ENCODE measurements at places on chromosomes 5 and 9.
A peak's percentile ranks its signal among the peaks of the same experiment; 100 is the strongest.

GRCh38 chr9:13900449-13900848, 413.5 kb downstream of the NFIB start:
- no peak for DNase-seq

DNA sequence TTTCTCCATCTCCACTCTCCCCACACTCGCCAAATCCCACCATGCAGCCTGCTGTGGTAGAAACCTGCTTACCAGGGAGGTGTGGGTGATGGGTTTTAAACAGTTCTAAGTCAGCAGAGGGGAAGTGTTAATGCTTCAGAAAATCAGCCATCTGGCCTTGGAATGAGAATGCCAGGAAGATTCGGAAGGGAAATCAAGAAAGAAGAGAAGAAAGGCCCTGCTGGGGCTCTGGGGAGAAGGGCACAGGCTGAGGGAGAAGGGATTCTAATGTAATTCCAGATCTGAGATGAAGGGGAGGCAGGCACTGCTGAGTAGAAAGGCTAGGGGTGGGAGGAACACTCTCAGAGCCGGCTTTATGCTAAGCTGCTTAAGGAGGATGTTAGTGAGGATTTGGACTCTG, 434.7 kb upstream of the DMAC1 start:
- DNase-seq = no peak

DNA sequence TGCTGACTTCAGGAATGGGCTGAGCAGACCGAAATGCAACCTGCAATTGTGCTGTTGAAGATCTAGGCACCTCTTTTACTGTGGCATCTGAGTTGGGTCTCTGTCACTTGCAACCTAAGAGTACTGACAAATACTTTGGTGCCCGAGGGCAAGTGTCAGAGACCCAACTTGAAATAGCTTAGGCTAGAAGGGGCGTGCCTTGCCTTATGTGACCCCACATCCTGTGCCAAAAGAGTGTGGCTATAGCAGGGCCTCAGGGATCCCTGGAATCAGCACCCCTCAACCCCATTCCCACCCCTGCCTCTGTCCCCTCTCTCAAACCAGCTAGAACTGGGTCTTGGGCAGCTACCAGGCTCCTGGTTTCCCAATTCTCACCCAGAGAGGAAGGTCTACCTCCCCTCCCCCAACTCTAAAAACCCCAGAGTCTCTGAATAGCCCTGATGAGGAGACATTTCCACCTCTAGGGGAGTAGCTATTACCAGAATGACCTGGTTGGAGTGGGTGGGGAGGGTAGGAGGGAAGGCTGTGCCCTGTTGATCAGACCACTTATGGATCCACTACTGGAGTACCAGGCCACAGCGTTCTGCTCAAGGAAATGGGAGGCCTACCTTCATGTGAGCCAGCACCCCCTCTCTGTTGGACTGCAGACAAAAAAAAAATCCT, 17.5 kb downstream of the RAI14 start:
- no peak for DNase-seq

DNA sequence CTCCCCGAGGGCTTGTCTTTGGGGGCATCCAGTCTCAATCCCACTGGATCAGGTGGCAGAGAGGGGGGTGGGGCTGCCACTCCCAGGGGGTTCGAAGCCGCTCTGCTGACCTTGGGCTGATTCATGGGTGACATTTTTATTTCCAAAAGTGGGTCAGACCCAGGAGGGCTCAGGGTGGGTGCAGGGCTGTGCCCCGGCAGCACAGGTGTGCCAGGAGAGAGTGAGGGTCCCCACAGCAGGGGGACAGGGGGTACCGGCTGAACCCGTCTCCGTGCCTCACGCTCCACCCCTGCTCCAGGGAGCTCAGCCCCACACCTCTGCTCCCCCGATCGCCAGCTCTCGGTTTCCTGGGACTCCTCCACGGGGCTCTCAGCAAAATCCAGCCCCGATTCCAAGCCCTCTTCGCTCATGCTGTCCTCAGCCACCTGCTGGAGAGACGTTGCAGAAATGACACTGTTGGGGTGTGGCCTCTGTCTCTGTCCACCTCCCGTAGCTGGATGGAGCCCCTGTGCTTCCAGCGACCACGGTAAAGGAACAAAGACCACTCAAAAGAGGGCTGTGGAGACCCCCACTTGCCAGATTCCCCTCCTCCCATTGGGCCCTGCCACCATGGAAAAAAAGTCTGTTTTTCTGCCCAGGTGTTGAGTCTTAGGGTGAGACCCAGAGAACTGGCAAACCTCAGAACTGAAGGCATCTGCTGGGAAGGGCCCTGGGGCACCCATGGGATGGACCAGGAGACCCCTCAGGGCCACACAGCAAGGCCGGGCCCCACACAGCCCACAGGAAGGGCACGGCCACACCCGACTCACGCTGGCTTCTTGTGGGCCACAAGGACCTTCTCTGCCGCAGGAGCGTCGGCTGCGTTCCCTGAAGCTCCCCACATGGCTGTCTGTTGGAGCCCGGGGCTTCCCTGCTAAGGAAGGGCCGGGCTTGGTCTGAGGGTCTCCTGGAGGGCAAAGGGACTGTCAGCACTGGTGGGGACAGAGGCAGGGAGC, 10.6 kb upstream of the QSOX2 start:
- no peak for DNase-seq

DNA sequence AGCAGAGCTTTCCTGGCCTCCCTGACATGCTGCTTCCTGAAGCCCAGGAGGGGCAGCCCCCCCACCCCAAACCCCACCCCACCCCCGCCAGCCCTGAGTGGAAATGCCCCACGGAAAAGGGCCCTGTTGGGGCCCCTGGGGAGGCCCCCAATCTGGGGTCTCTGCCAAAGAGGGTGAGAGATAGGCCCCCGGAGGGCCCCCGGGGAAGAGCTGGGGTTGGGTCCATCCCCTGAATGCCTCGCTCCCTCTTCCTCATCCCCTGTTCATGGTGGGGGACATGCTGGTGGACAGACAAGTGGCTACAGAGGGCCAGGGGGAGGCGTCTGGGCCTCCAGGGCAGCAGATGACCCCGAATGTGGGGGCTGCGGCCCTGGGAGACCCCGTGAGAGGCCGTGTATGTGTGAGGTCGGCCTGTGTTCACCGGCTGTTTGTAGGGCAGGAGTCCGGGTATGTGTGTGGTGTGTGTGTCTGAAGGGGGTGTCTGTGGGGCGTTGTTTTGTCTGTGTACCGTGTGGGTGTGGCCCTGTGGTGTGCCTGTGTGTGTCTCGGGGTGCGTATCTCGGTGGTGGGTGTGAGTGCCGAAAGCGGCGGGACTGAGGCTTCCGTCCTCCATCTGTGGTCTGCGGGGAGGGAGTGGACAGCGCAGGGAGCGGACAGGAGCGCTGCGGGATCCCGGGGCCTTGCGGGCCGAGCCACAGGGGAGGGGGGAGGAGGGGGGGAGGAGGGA, 11.3 kb downstream of the C9orf50 start:
- DNase-seq = peak; percentile 18

- no peak for DNase-seq
These were observed 7.0 kb upstream of the SLC26A2 start for GRCh38 chr5:149953436-149954121.

GRCh38 chr9:78261403-78262001, 25.6 kb downstream of the CEP78 start:
- peak; percentile 27 for DNase-seq

DNA sequence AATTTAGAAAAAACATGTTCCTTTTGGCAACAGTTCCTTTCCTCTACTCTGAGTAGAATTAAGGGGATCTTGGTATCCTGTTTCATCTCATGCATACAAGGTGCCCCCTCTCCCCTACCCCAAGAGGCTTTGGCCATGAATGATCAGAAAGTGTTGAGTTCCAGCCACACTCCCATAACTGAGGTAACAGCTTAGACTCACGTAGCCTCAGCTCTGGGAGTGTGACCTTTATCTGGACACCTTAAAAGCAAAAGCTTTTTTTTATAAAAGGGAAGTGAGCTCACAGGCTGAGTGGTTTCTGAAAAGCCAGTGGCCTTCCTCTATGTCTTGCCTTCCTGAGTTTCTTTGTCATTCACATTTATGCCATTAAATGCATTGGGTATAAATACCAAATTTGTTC, 900 bp upstream of the HAVCR2 start:
- peak; percentile 73 for DNase-seq

- DNase-seq = no peak
These were observed 655.2 kb downstream of the ANXA1 start for GRCh38 chr9:73806876-73807275.

- DNase-seq = peak; percentile 96
These were observed 193.0 kb downstream of the MELK start for GRCh38 chr9:36765468-36766341.

- peak; percentile 0 for DNase-seq
These were observed 42.3 kb downstream of the RNF180 start for GRCh38 chr5:64207978-64208377.

DNA sequence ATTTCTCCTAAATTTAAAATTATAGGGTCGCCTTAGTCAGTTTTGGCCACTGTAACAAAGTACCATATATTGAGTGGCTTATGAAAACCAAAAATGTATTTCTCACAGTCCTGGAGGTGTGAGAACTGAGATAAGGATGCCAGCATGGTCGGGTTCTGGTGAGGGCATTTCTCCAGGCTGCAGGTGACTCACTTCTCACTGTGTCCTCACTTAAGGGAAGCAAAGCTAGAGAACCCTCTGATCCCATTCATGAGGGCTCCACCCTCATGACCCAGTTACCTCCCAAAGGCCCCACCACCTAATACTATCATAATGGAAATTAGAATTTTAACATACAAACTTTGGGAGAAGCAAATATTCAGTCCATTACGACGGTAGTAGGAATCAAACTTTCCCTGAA, 75.1 kb upstream of the FBN2 start:
- no peak for DNase-seq

DNA sequence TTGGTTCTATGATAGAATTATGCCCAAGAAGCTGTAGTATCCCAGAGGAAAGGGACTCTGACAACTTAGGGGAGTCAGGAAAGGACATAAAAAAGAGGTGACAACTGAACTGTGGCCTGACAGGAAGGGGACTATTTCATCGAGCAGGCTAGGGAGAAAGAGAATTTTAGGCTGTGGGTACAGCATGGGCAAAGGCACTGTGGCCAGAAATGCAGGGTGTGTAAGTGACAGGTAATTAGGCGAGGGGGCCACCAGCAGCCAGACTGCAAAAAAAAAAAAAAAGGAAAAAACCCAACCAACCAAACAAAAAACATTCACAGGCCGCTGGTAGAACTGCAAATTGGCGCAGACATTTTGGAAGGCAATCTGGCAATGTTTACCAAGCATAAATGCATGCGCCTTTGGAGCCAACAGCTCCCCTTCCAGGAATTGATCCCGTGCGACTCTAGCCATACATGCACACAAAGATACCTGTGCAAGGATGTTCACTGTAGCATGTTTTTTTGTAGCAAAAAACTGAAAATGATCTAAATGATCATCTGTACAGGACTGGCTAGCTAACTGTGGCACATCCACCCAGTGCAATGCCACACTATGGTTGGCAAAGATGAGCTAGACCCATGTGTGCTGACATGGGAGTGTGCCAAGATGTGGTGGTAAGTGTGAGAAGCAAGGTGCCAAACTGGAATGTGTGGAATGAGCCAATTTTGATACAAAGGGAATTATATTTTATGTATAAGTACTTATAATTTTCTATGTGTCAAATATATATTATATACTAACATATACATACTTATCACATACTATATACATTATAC, 1.1 kb downstream of the EIF4E1B start:
- no peak for DNase-seq

GRCh38 chr5:67133776-67134175, 62.8 kb downstream of the CD180 start:
- no peak for DNase-seq

DNA sequence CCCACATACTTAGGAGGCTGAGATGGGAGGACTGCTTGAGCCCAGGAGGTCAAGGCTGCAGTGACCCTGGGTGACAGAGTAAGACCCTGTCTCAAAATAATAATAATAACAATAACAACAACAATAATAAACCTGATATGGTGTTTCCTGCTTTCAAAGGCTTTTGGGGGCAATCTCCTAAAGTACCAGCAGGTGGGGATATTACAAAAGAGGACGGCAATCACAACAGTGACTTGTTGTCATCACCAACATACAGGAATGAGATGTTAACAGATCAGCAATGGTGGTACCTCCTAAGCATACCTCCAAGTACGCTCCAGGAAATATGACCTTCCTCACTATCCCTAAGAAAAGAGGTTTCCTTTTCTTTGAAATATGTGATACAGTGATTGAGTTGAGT, 91.1 kb upstream of the RNF180 start:
- DNase-seq = no peak

GRCh38 chr5:170482511-170482910, 21.3 kb upstream of the KCNIP1 start:
- DNase-seq = no peak

GRCh38 chr5:120314191-120314590, 149.9 kb upstream of the PRR16 start:
- DNase-seq = peak; percentile 42

- no peak for DNase-seq
These were observed 258.7 kb upstream of the CLINT1 start for GRCh38 chr5:158117467-158118160.

DNA sequence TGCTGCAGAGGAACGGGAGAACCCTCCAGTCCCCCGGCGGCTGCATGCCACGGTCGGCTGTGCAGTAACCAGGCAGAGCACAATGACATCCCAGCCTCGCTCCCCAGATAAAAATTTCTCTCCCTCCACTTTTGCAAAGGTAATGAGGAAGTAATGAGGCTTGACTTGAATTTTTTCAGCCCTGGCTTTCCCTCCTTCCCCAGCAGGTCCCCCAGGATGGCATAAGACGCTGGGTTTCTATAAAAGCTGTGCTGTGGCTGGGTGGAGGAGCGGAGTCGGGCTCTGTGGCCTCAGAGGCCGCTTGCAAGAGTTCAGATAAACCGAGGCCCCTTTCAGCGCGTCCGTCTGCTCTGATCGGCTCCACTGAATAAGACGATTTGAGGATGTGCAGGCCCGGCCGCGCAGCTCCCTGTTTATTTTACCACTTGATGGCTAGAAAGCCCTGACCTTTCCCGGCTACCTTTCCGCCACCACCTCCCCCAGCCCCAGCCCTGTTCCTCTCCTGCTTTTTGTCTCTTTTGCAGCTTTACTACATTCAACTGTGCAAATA, 351.9 kb upstream of the IRX2 start:
- no peak for DNase-seq

DNA sequence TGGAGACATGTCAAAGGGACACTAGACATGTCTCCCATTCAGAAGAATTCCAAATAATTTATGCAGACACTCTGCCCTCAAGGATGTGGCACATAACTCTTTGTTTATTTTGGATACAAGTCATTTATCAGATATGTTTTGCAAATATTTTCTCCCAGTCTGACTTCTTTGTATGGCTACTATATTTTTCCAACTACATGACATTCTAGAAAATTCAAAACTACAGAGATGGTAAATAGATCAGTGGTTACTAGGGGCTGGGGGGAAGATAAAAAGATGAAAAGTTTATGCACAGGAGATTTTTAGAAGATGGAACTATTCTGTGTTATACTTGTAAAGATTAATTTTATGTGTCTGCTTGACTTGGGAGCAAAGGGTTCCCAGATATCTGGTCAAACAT, 347.3 kb upstream of the TRPC7 start:
- DNase-seq = no peak

GRCh38 chr5:179430193-179431175, 85.2 kb upstream of the ADAMTS2 start:
- DNase-seq = no peak

DNA sequence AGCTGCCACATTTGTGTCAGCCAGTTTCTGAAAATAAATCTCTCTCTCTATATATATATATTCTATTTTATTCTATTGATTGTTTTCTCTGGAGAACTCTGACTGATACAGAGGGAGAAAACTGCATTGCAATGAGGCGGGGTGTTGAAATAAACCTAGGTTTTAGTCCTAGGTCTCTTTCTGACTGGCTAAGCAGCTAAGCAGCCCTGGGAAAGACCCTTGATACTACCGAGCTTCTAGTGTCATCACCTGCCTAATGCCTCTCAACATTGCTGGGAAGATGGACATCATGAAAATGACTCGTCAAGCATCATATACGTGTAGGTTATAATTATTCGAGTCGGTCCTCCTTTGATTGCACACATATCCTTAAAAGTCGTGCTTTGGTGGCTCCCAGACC, 166.5 kb upstream of the IL12B start:
- no peak for DNase-seq
